ENCODE measurements at places on chromosomes 2 and 18.
A peak's percentile ranks its signal among the peaks of the same experiment; 100 is the strongest.

DNA sequence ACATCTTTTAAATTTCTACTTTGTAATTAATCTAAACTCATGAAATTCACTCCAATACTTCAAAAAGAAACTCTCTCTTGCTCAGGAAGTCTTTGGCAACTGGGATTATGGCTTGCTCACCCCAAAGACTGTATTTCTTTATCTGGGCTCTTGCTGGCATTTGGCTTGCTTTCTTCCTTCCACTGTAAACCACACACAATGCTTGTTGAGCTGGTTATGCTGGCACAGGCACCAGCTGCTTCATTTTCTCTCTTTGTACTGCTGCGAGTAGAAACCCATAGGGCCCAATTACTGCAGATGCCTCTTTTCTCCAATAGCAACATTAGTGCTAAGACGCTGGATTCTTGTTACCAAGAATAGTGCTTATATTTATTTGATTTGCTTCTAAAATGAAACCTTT is 51.4 kb downstream of the SLC38A11 start:
- no peak for DNase-seq

- DNase-seq, result no peak
Measured at GRCh38 chr2:234446404-234447076, 50.3 kb downstream of the ARL4C start.

DNA sequence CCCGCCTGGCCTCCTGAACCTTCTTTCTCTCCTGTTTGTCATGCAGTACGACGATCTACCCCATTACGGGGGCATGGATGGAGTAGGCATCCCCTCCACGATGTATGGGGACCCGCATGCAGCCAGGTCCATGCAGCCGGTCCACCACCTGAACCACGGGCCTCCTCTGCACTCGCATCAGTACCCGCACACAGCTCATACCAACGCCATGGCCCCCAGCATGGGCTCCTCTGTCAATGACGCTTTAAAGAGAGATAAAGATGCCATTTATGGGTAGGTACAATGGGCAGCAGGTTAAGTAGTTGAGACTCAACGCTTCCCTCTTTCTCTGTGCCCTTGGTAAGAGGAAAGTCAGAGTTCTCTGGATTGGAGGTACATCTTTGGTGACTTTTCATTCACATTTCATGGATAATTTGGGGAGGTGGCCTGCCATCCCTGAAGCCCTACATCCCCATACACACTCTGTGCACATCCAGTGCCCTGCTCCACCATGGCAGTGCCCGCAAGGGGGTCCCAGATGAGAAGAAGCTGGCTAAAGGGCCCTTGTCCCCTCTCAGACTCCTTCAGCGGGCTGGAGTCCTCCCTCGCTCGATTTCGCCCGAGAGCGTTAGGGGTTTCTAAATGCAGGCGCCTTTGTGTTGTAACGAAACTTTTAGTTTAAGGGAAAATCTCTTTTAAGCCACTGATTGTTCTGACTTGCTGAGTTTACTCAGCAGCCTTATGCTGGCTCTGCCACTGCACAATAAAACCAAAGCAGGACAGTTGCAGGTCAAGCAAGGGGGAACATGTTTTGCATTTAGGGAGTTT is 3.0 kb downstream of the MEIS1 start:
- peak; percentile 51 for DNase-seq

- DNase-seq, result peak; percentile 60
Measured at GRCh38 chr2:71156573-71156972, 26.1 kb downstream of the MPHOSPH10 start.

GRCh38 chr2:65430603-65431420 is 1.6 kb downstream of the SPRED2 start:
- peak; percentile 64 for DNase-seq

- DNase-seq, result no peak
Measured at GRCh38 chr18:50629148-50629631, 69.3 kb downstream of the MAPK4 start.

- DNase-seq, result no peak
Measured at GRCh38 chr2:221588306-221588985, 16.3 kb upstream of the EPHA4 start.

- DNase-seq, result no peak
Measured at GRCh38 chr2:101528501-101528900, 53.6 kb upstream of the RFX8 start.

GRCh38 chr2:215358891-215359575 is 47.2 kb downstream of the ATIC start:
- DNase-seq, result no peak

GRCh38 chr2:127195140-127196074 is 24.7 kb downstream of the CYP27C1 start:
- no peak for DNase-seq

DNA sequence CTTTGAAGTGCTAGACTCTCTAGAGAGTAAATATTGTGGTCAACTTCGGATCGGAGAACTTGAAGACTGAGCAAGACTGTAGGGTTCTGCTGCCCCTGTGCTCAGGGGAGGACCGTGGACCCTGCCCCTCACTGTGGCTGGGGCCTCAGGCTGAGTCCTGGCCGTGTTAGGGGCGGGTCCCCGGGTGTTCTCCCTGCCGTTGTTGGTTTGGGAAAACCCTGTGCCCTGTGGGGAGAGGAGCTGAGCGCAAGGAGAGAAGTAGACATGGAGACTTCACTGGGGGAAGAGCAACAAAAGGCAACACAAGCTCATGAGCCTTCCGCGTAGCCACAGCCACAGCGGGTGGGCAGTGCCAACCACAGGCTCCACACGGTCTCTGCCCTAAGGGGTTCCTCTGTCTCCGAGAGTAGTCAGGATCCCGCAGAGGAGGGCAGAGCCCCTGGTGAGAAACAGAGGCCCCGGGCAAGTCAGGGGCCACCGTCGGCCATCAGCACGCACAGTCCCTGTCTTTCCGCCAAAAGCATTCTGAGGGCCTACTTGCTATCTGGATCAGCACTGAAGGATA is 53.1 kb downstream of the NTSR2 start:
- DNase-seq, result peak; percentile 18

GRCh38 chr2:99644419-99644787 is 154.6 kb upstream of the REV1 start:
- DNase-seq, result no peak

- no peak for DNase-seq
Measured at GRCh38 chr18:23852236-23853045, 162.1 kb upstream of the TTC39C start.

DNA sequence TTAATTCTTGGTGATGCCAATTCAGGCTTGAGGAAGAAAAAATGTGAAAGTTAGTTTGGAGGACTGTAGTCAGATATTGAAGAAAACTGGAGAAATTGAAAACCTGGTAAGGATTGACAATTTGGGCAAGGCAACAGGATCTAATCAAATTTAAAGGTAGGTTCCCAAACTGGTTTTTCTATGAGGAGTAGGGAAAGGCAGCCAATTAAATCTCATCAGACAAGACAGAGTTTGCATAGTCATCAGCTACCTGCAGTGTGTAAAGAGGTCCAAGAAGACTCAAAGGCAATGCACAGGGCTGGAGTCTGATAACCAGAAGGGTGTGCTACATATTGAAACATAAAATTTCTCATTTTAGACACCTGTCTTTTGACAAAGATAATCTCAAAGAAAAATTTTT is 16.0 kb upstream of the CAB39 start:
- DNase-seq, result no peak

- peak; percentile 63 for DNase-seq
Measured at GRCh38 chr2:19358242-19359020, at the start of gene OSR1. Gene OSR1, minus strand, starts transcription at chr2:19358623. Its CDS starts 4,818 bp downstream, at chr2:19353805.

DNA sequence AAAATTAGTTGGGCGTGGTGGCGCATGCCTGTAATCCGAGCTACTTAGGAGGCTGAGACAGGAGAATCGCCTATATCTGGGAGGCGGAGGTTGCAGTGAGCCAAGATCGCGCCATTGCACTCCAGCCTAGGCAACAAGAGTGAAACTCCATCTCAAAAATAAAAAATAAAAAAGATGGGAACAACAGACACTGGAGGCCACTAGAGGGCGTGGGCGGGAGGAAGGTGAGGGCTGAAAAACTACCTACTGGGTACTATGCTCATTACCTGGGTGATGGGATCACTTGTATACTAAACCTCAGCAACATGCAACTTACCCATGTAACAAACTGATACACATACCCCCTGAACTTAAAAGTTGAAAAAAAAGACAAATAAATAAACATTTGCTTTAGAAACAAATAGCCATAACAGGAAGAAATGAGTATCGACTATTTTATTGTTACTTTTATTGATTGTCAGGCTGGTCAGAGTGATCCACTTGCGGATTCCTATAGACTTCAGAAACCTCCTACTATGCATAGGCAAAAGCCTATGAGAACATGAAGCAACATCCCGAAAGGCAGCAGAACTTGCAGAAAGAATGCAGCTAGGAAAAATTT is 61.0 kb downstream of the TMEM163 start:
- peak; percentile 21 for DNase-seq

- no peak for DNase-seq
Measured at GRCh38 chr2:197079832-197080555, 153.5 kb upstream of the PGAP1 start.

DNA sequence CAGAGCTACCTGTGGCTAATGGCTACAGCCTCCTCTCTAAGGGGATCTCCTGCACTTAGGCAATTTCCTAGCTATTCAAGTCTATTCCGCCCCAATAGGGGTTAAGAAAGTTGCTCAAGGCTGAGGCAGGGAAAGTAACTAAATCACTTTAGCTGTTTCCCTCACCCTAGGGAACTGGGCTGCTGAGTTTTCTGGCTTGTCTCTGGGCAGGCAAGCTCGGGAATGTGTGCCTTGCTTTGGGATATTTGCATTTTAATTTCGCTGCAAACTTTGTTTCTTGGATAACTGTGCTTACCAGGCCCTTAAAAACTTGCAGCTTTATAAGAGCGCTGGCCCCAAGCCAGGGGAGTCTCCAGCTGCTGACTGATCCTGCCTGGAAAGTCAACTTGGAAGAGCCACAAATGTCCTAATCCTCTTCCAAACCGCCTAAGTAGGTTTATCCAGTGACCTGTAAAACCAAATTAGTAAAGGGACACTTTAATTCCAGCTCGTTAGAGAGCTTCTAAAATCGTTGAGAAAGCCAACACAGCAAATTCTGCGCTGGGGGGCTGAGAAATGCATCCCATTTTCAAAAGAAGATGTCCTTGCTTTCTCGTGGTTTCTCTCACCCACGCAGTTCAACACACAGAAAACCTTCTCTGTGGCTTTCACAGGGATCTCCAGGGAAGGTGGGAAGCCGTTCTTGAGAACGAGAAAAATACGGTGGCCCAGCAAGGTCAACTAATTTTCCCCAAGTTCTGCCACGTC is 59.5 kb upstream of the SP3 start:
- peak; percentile 69 for DNase-seq

DNA sequence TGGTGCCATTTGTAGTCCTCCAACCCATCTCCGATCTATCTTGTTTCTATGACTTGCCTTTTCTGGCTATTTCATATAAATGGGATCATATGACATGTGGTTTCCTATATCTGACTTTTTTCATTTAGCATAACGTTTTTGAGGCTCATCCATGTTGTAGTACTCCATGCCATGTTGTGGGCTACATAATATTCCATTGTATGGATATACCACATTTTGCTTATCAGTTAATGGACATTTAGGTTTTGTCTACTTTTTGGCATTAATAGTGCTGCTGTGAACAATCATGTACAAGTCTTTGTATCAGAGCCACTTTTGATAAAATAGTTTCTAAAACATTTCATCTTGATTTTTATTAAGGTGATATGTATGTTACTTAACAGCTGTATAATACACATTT is 7.4 kb downstream of the CEBPZOS start:
- no peak for DNase-seq

- DNase-seq, result no peak
Measured at GRCh38 chr2:186348200-186348599, 137.9 kb upstream of the ZC3H15 start.

DNA sequence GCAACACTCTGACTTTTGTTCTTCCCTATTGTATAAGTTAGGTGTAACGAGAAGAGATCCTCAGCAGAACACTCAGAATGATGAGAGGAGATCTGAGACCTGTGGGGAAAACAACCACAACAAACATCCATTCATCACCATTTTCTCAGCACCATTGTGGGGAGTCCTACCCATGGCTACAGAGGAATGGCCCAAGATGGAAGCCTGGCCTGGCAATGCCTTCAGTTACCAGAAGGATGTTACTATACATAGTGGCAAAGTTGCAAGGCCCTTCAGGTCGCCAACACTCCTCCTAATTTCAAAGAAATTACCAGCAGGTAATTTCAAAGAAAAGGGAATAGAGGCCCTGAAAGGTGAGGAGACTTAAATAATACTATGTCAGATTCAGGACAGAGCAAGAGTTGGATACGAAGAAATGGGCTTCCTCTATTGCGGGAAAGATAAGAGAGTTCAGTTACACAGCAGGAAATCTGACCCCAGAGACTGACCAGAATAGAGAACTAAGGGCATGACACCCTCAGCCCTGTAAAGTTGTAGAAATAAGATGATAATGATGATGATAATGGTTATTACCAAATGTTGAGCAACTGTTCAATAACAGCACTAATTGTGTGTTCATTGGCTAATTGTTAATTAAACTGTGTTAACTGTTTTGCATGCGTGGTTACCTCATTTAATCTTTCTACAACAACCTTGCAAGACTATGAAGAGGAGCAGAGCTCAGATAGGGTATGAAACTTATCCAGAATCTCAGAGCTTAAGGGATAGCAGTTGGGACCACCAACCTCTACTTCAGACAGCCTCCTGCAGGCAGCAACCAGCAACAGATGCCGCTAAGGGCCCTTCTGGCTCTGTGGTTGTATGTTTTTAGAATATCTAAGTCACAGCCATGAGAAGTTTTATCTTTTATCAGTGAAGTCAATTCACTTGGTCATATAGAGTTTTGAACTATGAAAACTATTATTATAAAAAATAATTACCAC is 37.5 kb downstream of the DHRS9 start:
- no peak for DNase-seq

DNA sequence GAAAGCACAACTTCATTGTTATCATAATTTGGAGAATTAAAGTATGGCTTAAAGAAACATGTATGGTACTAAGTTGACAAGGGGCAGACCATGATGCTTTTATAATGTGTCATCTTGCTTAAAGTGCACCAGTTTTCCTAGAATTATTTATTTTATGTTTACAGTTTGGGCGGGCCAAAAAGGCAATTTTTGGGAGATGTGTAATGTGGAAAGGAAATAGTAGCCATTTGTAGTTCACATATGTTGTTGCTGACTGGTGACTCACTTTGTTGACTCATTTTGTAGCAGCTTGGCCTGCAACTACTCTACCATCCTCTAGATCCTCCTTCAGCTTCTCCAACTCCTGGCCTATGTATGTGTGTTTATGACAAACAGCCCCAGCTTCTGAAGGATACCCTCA is 7.7 kb downstream of the ZSCAN30 start:
- DNase-seq, result no peak

- DNase-seq, result no peak
Measured at GRCh38 chr2:12265646-12266045, 451.1 kb upstream of the TRIB2 start.

DNA sequence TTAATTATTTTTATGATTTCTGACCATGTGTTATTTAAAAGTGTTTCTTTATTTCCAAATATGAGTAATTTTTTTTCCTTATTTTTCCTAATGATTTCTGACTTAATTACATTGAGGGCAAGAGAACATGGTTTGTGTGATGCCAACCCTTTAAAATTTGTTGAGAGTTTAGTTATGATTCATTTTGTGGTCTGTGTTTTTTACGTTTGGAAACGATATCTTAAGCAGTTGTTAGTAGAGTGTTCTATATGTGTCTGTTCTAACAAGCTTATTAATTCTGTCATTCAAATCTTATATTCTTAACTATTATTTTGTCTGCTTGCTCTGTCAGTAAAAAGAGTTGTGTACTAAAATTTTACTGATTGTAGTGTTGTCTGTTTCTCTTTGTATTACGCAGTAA is 15.0 kb downstream of the NAB1 start:
- no peak for DNase-seq
